ENCODE measurements at places on chromosomes 2 and 18.

DNA sequence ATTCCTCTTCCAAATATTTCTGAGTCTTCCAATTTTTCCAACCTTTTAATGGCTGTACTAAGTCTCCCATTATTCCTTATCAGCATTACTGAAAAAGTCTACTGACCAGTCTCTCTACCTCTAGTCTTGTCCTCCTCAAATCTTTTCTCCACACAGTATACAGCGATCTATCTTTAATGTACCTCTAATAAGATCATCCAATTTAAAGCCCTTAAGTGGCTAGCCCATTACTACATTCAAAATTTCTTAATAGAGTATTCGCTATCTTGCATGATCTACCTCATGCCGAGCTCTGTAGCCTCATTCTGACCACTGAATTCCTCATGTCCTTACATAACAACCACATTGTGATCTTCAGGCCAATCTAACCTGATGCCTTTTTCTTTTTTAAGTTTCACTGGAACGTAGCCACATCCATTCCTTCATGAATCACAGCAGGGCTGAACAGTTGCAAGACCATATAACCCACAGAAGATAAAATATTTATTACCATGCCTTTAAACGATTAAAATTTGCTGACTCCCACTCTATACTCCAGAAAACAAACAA is 57.9 kb downstream of the SLC66A3 start:
- peaks cover 17% of the 10 kb centered on the region for H3K36me3 ChIP-seq
- H3K4me1 ChIP-seq, result no peaks in the 10 kb centered on the region
- H3K27ac ChIP-seq, result no peak overlapping the region
- H3K27me3 ChIP-seq, result no peaks in the 10 kb centered on the region

- H3K4me3 ChIP-seq, result no peak overlapping the region
- DNase-seq, result no peak
- H3K27ac ChIP-seq, result no peak overlapping the region
Observed at GRCh38 chr2:165191096-165191728, 12.6 kb downstream of the SCN3A start.

DNA sequence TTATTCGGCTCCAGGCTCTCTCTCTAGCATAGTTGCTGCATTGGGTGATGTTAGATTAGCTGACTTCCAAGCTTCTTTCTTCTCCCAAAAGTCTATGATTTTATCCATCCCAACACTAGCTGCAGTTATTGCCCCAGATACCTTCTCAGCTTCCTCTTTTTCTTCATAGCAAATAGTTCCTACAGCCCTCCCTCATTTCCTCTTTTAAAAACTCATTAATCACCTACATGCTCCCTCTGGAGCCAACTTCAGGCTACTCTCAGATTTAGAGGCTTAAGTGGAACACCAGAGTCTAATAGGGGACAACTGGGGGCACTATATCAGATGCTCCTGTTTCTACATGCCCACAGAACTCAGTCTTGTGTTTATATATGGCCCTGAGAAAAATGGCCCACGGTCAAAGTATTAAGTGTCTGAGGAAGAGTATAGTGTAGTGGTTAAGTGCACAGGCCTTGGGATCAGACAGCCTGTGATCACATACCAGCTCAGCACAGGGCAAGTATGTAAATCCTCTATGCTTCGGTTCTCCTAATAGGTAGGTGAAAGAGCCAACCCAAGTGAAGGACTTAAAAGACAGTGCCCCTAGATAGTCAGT is 241.9 kb upstream of the SLC14A2 start:
- no peak overlapping the region for H3K27ac ChIP-seq
- peaks cover 14% of the 10 kb centered on the region for H3K27me3 ChIP-seq
- no peaks in the 10 kb centered on the region for H3K36me3 ChIP-seq

GRCh38 chr18:79487183-79487800 is 91.6 kb downstream of the NFATC1 start:
- H3K36me3 ChIP-seq, result peaks cover 11% of the 10 kb centered on the region
- DNase-seq, result no peak
- no peak overlapping the region for H3K4me3 ChIP-seq
- peaks cover 16% of the 10 kb centered on the region for H3K4me1 ChIP-seq
- H3K27me3 ChIP-seq, result no peaks in the 10 kb centered on the region
- no peak overlapping the region for H3K27ac ChIP-seq

DNA sequence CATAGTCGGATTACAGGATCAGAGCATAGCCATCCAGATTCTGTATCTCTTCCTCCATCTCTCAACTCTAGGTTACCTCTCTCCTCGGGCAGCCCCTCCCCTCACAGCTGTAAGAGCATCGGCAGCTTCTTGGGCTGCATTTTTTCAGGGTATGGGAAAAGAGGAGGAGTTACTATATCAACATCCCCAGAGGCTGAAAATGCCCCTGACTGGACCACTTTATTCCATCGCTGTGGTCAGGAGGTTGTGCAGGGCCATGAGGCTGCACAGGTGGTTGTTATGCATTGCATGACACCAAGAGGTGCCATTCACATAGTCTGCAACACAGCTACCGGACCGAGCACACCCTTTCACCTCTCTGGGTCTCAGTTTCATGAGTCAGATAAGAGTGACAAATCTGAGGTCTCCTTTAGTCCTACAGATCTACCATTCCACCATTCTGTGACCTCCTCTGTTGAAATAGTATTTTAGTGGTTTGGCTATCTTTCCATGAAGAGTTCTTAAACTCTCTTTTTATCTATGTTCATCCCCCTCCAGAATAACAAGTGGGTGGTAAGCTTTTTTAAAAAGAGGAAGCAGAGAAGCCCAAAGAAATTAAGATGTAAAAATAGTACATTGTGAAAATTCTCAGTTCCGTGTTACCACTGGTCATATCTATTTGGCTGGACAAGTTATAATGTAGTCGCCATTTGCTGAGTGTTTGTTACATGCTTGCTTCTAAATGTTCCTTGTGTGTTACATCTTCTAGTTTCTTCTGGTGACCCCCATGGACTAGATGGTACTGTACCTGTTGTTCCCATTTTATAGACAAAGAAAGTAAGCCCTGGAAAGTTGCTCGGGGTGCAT is 56.6 kb upstream of the SLC1A4 start:
- no peak for DNase-seq
- peaks cover 24% of the 10 kb centered on the region for H3K4me1 ChIP-seq
- H3K27me3 ChIP-seq, result no peaks in the 10 kb centered on the region
- peak overlapping the region; percentile 68 for H3K27ac ChIP-seq

GRCh38 chr2:237573721-237574415 is 7.5 kb downstream of the PRLH start:
- H3K27ac ChIP-seq, result no peak overlapping the region
- peaks cover 6% of the 10 kb centered on the region for H3K4me1 ChIP-seq
- no peak overlapping the region for H3K4me3 ChIP-seq
- DNase-seq, result no peak

DNA sequence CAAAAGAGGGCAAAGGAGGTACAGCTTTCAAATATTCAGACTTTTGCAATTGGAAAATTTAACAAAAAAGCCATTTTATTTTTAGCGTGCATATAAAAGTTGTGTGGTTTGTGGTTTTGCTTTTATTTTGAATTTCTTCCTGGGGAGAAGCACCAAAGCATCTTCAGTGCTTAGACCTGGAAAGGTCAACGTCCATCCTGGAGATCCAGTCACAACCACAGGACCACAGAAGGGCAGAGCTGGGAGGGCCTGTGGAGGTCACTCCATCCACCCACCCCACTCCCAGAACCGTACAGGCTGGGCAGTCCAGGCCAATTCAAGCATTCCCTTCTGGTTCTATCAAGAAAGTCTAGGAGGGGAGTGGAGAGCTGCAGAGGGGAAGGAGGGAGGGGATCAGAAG is 43.8 kb downstream of the MPHOSPH10 start:
- no peak overlapping the region for H3K4me3 ChIP-seq
- peak overlapping the region; percentile 28 for H3K27ac ChIP-seq

DNA sequence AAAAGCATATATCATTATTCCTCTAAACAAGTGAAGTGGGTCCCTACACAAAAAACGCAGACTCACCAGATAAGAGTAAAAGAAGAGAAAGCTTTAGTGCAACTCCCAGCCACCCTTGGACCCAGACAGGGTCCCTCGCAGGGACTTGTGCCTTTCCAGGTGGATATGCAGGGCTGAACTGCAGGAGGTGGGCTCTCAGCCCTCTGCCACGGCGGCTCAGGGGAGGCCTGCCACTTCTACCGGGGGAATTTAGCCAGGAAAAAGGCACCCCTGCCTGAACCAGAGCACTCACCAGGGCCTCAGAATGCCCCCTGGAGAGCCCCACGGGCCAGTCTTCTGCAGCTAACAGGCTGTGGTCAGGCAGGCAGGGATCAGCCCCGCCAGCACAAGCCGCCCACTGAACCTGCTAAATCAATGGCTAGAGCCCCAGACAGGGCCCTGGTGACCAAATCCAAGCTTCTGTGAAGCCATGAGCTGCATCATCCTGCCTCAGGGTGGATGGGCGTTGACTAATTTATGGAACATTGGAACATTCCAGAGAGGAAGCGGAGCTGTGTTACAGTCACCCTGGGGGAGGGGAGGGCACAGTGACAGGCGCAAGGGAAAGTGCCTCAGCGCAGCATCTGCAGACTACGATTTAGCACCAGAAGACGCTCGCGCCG is 209.3 kb downstream of the EIPR1 start:
- no peak for DNase-seq
- H3K27me3 ChIP-seq, result no peaks in the 10 kb centered on the region
- H3K4me1 ChIP-seq, result no peaks in the 10 kb centered on the region
- H3K4me3 ChIP-seq, result no peak overlapping the region
- no peak overlapping the region for H3K27ac ChIP-seq

DNA sequence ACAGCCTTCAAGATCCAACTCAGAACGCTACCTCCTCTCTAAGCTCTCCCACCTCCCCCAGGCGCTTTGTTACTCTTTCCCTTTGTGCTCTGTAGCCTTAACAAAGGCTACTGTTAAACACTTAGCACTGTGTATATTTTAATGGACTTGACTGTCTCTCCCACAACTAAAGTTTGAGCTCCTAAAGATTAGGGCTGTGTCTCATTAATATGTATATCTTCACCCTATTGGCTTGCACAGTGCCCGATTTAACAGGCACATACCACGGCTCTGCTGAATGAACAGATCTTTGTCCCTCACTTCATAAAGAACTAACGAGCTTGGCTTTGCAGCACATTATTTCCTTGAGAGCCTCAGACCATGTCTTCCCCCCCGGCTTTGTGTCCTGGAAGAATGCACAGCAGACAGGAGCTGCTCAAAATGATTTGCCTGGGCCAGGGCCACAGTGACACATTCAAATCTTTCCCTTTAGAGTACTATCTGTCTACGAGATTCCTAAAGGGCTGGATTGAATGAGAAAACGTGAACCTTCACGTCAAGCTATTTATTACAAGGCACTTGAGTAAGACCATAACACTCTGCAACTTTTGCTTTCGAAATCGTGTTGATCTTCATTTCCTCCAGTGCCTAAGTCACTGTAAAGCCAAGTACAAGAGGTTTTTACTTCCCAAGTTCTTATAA is 22.1 kb downstream of the ABHD3 start:
- H3K4me1 ChIP-seq, result peaks cover 14% of the 10 kb centered on the region
- no peak overlapping the region for H3K27ac ChIP-seq
- H3K36me3 ChIP-seq, result peaks cover 4% of the 10 kb centered on the region
- peak; percentile 15 for DNase-seq
- H3K4me3 ChIP-seq, result no peak overlapping the region

DNA sequence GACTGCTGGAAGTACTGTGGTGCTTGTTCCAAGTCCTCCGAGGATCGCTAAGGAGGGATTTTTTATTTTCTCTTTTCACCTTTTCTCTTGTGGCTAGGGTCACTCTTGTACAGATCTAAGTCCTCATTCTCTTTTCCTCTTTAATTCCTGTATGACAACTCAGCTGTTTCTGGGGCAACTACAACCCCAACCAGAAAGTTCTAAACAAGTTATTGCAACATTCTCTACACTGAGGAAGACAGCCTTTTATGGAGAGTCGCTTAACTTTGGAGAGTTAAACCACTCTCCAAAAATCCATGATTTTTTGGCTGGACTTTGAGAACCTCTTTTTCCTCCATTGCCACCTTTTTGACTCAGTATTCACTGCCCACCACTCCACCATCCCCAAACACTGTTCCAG is 74.0 kb upstream of the SESTD1 start:
- H3K27me3 ChIP-seq, result no peaks in the 10 kb centered on the region
- no peak overlapping the region for H3K27ac ChIP-seq
- DNase-seq, result no peak
- no peaks in the 10 kb centered on the region for H3K4me1 ChIP-seq

DNA sequence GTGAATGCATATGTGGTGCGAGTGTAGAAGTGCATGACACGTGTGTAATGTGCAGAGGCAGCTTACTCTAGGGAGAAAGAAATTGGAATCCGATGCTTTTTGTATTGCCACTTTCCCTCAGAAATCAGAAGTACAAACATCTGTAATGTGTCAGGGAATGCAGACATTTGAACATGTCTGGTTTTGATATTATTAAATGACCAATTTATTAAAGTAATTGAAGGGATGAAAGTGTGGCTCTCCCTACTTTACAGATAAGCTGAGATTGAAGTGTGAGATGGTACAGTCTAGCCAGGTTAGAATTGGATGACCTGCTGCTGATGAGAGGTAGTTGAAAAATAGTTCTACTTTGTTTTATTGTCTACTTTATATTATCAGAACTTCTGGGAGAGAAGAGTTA is 74.5 kb upstream of the NT5C1B start:
- no peaks in the 10 kb centered on the region for H3K27me3 ChIP-seq
- H3K4me3 ChIP-seq, result no peak overlapping the region
- H3K36me3 ChIP-seq, result peaks cover 7% of the 10 kb centered on the region
- no peak overlapping the region for H3K27ac ChIP-seq
- no peaks in the 10 kb centered on the region for H3K4me1 ChIP-seq

DNA sequence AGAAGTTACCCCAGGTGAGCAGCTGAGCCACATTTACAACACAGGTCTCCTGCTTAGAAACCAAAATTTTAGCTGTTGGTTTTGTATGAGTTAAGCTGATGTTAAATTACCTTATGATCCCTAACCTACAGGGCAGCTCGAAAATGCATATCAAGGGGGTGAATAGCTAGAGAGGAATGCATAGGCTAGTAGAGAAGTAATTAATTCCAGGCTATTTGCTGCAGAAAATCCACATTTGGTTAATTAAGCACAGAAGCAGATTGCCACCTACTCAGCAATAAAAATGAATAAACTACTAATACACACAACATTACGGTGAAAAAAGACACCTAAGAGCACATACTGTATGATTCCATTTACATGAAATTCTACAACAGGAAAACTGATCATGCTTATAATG is 91.4 kb downstream of the OSBPL1A start:
- no peak overlapping the region for H3K4me3 ChIP-seq
- no peaks in the 10 kb centered on the region for H3K4me1 ChIP-seq
- H3K27me3 ChIP-seq, result no peaks in the 10 kb centered on the region
- H3K27ac ChIP-seq, result no peak overlapping the region

- H3K27me3 ChIP-seq, result no peaks in the 10 kb centered on the region
- no peaks in the 10 kb centered on the region for H3K4me1 ChIP-seq
- H3K36me3 ChIP-seq, result peaks cover 47% of the 10 kb centered on the region
- DNase-seq, result no peak
- H3K4me3 ChIP-seq, result no peak overlapping the region
Observed at GRCh38 chr2:89829828-89830227, 1138.4 kb downstream of the RPIA start.

- DNase-seq, result no peak
- H3K27ac ChIP-seq, result no peak overlapping the region
- peaks cover 4% of the 10 kb centered on the region for H3K4me1 ChIP-seq
- peaks cover 4% of the 10 kb centered on the region for H3K27me3 ChIP-seq
Observed at GRCh38 chr2:105455488-105456003, 56.7 kb upstream of the FHL2 start.

- no peak overlapping the region for H3K4me3 ChIP-seq
- no peak for DNase-seq
- no peaks in the 10 kb centered on the region for H3K27me3 ChIP-seq
- peaks cover 11% of the 10 kb centered on the region for H3K4me1 ChIP-seq
- H3K27ac ChIP-seq, result no peak overlapping the region
Observed at GRCh38 chr2:41717839-41718238, 330.0 kb upstream of the PKDCC start.

Data from activated naive CD8-positive, alpha-beta T cell treated with anti-CD3 and anti-CD28 coated beads, Interleukin-2, amount 50 U/mL, for 24 hours (primary cell).